Activated CD4-positive, alpha-beta T cell treated with anti-CD3 and anti-CD28 coated beads, Interleukin-2, amount 10 ng/mL, durations not matched to agents 7 days and 5 days (primary cell): ENCODE measurements at places on chromosomes 6 and 20.
A peak's percentile ranks its signal among the peaks of the same experiment; 100 is the strongest.

DNA sequence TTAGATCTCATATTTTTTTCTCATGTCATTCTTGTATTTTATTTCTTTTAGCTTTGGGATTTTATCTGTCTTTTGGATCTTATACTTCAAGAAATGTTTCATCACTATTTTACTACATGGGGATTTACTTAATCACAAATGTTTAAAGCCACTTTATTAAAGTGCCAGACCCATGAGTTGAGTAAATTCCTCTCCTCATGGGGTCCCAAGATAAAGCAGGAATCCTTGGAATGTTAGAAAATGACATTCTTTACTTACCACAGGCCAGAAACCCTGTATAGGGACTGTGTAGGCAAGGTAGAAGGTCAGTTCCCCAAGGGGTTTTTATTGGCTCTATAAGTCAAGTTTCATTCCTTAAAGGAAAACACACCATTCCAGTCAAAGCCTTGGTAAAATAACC, 28.4 kb upstream of the OR2J2 start:
- H3K36me3 ChIP-seq, result no peaks in the 10 kb centered on the region
- no peaks in the 10 kb centered on the region for H3K4me1 ChIP-seq
- DNase-seq, result no peak
- H3K27me3 ChIP-seq, result peaks cover 12% of the 10 kb centered on the region
- no peak overlapping the region for H3K4me3 ChIP-seq
- H3K27ac ChIP-seq, result no peak overlapping the region

GRCh38 chr20:44849703-44850102, 35.8 kb upstream of the YWHAB start:
- no peak overlapping the region for H3K4me3 ChIP-seq
- no peak overlapping the region for H3K27ac ChIP-seq
- H3K4me1 ChIP-seq, result no peaks in the 10 kb centered on the region
- no peak for DNase-seq

DNA sequence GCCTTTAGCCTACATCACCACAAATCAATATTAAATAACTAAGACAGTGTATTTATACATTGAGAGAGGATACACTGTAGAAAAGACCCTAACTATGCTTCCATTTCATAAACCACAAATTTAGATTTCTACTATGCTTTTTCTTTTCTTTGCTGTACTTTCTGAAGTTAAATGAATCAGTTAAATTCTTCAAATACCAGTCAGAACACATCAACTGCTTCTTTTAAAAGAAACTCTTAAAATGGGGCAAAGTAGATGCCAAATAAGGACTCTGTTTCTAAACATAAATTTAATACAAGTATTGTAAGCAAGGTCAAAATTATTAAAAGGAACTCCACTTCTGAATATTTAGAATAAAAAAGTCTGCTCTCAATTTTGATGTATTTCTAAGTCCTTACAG, 76.9 kb downstream of the GMDS start:
- H3K4me3 ChIP-seq, result no peak overlapping the region
- no peak overlapping the region for H3K27ac ChIP-seq
- H3K36me3 ChIP-seq, result peaks cover 4% of the 10 kb centered on the region
- no peaks in the 10 kb centered on the region for H3K27me3 ChIP-seq
- no peaks in the 10 kb centered on the region for H3K4me1 ChIP-seq
- no peak for DNase-seq

DNA sequence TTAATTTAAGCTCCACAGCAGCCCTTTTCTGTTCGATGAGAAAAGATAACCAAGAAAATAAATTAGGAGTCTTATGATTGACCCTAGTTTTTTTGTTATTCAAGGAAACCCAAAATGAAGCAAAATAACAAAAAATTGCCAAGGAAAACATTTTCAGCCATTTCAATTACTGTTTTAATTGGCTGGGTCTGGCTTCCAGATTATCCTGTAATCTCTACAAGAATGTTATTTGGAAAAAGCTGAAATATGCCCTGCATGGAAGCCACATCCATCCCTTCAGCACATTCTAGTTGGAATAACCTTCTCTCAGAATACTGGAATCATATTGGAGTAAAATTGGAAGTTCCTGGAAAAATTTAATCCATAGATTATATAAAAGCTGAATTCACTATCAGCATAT, 191.1 kb upstream of the CCN2 start:
- DNase-seq, result no peak
- H3K27me3 ChIP-seq, result no peaks in the 10 kb centered on the region
- H3K27ac ChIP-seq, result no peak overlapping the region
- H3K4me1 ChIP-seq, result no peaks in the 10 kb centered on the region

DNA sequence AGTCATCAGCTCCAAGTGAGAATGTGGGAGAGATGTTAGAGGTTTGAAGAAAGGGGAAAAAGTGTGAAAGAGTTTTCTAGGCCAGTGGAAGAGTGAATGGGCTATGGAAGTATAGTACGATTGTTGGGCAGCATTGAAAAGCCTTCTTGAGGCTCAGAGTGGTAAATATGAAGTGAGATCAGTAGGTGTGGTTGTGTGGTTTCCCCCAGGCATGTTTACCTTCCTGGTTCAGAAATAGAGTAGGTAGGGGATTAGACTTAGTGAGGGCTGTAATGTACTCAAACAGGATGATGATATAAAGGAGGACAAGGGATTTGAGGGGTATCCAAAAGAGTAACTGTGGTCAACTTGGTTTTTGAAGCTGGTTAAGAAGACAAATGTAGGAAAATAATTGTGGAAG, 3.7 kb downstream of the MLIP start:
- H3K4me3 ChIP-seq, result no peak overlapping the region
- no peaks in the 10 kb centered on the region for H3K4me1 ChIP-seq
- H3K36me3 ChIP-seq, result no peaks in the 10 kb centered on the region
- no peaks in the 10 kb centered on the region for H3K27me3 ChIP-seq
- no peak for DNase-seq
- no peak overlapping the region for H3K27ac ChIP-seq

DNA sequence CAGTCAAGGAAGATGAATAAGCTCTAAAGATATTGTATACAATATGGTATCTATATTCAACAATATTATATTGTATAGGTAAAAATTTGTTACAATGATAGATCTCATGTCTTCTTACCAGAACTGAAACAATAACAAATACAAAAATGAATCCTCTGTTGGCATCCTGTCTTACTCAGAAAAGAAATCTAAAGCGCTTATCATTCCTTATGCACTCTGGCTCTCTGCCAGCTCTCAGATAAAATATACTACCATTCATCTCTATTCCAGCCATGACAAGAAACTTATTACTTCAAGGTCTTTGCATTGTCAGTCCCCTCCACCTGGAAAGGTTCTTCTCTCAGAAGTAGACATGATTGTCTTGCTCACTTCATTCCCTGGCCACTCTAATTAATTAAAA, 138.6 kb downstream of the THEMIS start:
- peaks cover 42% of the 10 kb centered on the region for H3K36me3 ChIP-seq
- no peak overlapping the region for H3K27ac ChIP-seq
- peaks cover 20% of the 10 kb centered on the region for H3K4me1 ChIP-seq
- H3K4me3 ChIP-seq, result no peak overlapping the region

DNA sequence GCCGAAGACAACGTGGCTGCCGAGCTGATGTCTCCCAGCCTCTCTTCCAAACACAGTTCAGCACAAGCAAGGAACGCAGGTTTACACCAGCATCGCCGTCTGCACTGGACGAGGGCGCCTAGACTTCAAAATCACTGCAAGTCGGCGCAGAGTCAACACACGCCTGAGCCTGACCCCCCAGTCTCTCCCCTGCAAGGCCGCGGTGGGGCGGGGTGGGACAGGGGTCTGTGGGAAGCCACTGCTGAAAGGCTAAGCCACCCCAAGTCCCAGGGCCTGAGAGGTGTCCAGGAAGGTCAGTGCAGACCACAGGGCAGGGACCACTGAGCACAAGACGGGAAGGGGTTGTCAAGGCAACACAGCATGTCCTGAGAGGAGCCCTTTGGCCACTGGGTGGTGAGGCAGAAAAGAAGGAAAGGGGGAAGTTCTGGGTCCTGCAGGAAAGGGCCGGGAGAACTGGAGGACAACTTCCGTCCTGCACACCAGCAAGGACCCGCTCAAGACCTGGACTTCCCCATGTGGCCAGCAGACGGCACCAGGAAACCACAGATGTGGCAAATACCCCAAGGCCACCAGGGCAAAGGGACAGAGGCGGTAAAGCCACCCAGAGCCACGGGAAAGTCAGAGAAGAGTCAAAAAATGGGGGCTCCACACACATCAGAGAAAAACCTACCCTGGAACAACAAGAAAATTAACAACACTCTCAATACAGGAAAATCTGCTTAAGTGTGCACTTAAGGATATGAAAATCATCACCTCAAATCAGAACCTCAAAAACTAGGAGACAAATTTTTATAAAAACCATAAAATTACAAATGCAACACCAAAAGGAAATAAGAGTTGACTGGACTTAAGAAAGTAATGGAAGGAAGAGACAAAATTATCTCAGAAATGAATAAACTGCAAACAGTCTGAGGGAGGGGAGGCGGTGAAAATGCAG, 84.8 kb downstream of the TAF4 start:
- H3K27me3 ChIP-seq, result no peaks in the 10 kb centered on the region
- peaks cover 49% of the 10 kb centered on the region for H3K36me3 ChIP-seq
- H3K4me3 ChIP-seq, result peak overlapping the region; percentile 10
- DNase-seq, result no peak
- H3K4me1 ChIP-seq, result peaks cover 16% of the 10 kb centered on the region
- H3K27ac ChIP-seq, result peak overlapping the region; percentile 50

DNA sequence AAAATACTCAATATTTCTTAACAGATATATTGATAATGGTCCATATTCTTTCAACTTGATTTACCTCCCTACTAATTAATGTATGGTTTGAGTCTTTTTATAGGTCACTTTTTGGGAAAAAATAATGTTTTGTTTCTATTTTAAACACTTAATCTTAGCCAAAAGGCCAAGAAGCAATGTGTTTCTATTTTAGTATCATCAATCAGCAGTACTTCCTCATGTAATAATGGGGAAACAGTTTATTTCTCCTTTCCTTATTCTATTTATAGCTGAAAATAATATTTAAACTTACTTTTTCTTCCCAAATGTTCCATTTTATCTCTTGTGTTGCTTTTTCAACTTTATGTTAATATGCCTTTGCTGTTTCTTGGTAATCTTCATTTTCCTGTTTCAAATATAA, 295.1 kb downstream of the ALDH8A1 start:
- H3K36me3 ChIP-seq, result no peaks in the 10 kb centered on the region
- H3K4me3 ChIP-seq, result no peak overlapping the region
- peaks cover 23% of the 10 kb centered on the region for H3K27me3 ChIP-seq
- no peak for DNase-seq
- no peak overlapping the region for H3K27ac ChIP-seq

- peak; percentile 76 for DNase-seq
- no peaks in the 10 kb centered on the region for H3K36me3 ChIP-seq
- peak overlapping the region; percentile 58 for H3K27ac ChIP-seq
- no peaks in the 10 kb centered on the region for H3K27me3 ChIP-seq
- H3K4me3 ChIP-seq, result no peak overlapping the region
- H3K4me1 ChIP-seq, result peaks cover 43% of the 10 kb centered on the region
Observed at GRCh38 chr6:45922728-45923351, 92.8 kb downstream of the CLIC5 start.

- no peaks in the 10 kb centered on the region for H3K36me3 ChIP-seq
- H3K4me3 ChIP-seq, result no peak overlapping the region
- H3K4me1 ChIP-seq, result no peaks in the 10 kb centered on the region
- no peaks in the 10 kb centered on the region for H3K27me3 ChIP-seq
- no peak for DNase-seq
- no peak overlapping the region for H3K27ac ChIP-seq
Observed at GRCh38 chr6:165219629-165220028, 89.8 kb downstream of the C6orf118 start.

GRCh38 chr6:52972989-52973388, 22.1 kb downstream of the GSTA4 start:
- H3K27me3 ChIP-seq, result no peaks in the 10 kb centered on the region
- H3K4me3 ChIP-seq, result no peak overlapping the region
- H3K4me1 ChIP-seq, result peaks cover 14% of the 10 kb centered on the region
- no peak overlapping the region for H3K27ac ChIP-seq
- no peak for DNase-seq

DNA sequence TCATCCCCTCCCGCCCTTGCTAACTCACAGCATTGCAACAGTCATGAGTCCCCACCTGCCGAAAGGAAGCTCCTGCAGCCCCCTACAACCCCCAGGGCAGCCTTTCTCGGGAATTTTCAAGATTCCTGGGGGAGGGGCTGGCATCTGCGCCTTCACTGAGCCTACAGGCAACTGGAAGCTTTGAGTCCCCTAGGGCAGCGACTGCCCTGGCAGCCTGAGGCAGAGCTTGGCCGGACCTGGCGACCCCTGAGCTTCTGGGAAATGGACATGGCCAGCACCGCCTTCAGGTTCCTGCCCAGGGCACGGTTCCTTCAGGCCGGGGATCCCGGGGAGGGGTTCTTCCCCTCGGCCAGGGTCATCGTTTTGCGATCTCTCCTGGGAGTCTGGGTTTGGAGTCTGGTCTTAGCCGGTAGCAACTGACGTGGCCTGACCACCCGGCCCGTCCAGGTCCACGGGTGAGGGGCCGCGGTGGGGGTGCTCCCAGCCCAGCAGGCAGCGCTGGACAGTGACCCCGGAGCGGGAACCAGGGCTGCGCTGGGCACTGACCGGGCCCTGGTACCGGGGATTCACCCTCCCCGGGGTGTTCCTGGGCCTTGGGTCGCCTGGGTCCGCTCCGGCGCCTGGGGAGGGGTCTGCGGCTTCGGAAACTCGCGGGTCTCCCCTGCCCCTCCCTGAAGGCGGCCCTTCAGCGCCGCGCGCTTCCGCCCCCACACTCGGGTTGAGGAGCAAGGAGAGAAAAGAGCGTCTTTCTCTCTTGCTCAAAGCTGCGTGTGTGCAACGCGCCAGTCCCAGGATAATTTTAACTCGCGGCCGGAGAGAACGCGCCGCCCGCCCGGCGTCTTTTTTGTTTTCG, 593 bp upstream of the COL9A3 start:
- DNase-seq, result no peak
- H3K4me3 ChIP-seq, result no peak overlapping the region
- H3K27ac ChIP-seq, result no peak overlapping the region
- peaks cover 8% of the 10 kb centered on the region for H3K36me3 ChIP-seq
- H3K27me3 ChIP-seq, result peaks cover 25% of the 10 kb centered on the region
- peaks cover 1% of the 10 kb centered on the region for H3K4me1 ChIP-seq

DNA sequence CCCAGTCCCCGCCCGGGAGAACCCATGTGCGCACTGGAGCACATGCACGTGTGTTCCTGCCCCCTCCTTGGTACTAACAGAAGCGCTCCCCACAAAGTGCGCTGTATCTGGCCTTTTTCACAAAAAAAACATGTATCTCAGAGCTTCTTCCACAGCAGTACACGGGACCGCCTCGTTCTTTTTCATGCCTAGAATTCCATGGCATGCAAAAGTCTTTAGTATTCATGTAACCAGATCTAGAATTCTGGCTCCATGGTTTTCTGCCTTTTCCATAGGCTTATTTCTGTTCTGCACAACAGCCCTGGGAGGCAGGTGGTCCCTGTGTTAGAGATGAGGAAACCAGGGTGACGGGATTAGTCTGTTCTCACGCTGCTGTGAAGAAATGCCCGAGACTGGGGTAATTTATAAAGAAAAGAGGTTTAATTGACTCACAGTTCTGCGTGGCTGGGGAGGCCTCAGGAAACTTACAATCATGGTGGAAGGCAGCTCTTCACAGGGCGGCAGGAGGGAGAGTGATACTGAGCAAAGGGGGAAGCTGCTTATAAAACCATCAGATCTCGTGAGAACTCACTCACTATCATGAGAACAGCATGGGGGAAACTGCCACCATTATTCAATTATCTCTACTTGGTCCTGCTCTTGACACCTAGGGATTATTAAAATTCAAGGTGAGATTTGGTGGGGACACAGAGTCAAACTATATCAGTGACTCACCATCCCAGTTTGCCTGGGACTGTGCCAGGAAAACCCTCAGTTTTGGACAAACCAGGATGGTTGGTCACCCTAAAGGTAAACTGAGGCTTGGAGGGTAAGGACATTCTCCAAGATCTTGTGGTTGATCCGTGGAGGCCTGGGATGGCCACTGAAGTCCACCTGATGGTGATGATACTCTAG, 41.0 kb downstream of the C20orf203 start:
- no peak for DNase-seq
- H3K27me3 ChIP-seq, result no peaks in the 10 kb centered on the region
- no peaks in the 10 kb centered on the region for H3K36me3 ChIP-seq
